ENCODE measurements at places on chromosomes 12 and 14.
A peak's percentile ranks its signal among the peaks of the same experiment; 100 is the strongest.

DNA sequence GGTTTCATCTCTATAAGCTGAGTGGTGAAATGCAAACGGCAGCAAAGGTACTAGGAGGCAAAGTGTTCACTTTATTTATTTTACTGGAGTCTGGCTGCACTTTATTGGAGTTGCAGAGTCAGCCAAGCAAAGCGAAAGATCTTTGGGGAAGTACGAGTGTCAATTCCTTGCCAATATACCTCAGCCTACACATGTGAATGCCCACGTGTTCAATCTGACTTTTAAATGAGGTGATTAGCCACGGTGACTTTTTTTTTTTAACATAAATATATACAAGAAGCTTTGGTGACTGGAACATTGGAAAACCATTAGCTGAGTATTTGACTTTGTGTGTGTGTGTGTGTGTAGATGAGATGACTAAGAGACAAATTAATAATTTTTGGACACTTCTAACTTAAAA is 178.8 kb downstream of the NTS start:
- no peak for DNase-seq

- peak; percentile 25 for DNase-seq
These were observed 31.7 kb upstream of the GPRC5A start for GRCh38 chr12:12859690-12860089.

DNA sequence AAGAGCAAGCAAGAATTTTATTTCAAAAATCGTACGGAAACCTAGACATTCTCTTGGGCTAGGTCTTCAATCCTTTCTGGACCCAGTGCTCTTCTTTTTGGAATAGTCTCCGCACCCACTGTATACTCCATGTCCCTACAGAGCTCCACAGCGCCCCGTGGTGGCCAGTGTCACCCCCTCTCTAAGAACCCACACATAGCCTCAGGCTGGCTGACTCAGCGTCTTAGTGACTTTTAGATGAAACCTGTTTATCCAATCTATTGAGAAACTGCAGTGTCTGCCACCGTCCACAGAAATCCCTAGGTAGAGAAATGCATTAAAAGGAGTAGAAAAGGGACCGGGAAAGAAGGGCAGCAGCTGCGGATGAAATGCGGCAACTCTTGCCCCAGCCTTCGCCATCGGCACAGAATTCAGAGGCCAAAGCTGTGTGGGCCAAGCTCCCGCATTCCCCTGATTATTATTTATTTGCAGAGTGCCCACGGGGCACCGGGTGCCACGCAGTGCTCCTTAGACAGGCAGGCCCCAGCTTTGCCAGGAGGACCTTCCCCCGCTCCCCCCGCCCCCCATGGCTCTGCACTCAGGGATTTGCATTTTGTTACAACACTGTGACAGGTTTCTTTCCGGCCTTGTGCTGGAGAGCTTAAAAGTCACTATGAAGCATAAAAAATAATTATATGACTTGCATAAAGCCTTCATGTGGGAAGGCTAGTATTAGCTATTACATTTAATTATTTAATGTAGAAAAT is 170.1 kb upstream of the FKBP4 start:
- DNase-seq: no peak

DNA sequence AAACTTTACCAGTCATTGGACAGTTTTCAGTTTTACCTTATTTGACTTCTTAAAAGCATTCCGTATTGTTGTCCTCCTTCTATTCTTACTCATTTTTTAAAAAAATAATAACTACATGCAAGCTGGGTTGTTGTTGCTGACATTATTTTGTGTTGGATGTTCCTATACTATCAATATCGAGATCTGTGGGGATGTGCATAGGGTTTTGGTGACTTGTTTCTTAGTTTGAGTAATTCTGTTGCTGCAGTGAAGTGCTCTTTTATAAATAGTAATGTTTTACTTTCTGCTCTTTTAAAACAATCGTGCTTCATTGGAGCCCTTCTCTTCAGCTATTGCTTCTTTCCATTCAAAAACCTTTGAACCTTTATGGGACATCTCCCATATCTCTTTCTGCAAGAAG is 79.4 kb downstream of the METTL25 start:
- DNase-seq: no peak

DNA sequence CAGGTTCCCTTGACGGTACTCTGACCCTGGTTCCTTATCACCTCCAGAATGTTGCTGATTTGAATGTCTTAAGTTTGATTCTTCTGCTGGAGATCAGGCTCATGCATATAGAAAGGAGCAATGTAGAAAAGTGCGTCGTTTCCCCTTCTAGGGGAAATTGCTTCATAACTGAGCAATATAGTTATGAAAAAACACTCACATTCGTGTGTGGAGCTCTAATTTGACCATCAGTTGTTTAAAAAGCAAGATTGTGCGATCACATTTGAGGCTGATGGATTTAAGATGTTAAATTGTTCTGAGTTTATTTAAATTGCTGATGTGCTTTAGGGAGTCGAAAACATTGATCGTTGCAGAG is 19.2 kb downstream of the PELI2 start:
- no peak for DNase-seq

DNA sequence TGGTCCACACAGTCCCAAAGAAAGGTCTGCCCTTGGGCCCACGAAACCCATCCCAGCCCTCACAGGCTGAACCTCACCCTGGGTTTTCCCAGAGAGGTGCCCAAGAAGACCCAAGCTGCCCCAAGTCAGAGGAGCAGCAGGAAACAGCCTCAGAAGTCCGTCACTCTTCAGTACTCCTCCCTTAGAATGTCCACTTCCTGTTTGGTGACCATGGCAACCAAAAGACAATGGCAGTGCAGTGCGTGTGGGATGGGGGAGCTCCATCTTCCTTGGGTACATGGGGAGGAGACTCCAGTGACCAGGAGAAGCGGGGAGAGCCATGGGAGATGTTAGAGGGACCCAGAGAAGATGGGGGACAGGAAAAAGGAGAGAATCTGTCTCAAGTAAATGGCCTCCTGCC is 11.3 kb downstream of the SELPLG start:
- DNase-seq: no peak

DNA sequence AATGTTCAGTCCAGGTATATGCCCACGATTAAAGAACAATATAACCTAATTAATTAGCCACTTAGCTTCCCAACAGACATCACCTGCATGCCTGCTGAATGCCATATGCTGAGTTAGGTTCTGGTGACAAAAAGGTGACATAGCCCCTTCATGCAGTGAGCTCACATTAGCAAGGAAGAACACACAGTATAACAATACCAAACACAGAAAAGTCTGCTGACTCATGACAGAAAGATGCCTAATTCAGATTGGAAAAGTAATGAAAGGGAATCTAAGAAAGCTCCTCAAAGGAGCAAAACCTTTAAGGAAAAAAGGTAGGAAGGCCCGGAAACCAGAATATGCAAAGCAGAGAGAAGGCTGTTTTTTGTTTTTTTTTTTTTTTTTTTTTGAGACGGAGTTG is 59.0 kb downstream of the FERMT2 start:
- DNase-seq: no peak

DNA sequence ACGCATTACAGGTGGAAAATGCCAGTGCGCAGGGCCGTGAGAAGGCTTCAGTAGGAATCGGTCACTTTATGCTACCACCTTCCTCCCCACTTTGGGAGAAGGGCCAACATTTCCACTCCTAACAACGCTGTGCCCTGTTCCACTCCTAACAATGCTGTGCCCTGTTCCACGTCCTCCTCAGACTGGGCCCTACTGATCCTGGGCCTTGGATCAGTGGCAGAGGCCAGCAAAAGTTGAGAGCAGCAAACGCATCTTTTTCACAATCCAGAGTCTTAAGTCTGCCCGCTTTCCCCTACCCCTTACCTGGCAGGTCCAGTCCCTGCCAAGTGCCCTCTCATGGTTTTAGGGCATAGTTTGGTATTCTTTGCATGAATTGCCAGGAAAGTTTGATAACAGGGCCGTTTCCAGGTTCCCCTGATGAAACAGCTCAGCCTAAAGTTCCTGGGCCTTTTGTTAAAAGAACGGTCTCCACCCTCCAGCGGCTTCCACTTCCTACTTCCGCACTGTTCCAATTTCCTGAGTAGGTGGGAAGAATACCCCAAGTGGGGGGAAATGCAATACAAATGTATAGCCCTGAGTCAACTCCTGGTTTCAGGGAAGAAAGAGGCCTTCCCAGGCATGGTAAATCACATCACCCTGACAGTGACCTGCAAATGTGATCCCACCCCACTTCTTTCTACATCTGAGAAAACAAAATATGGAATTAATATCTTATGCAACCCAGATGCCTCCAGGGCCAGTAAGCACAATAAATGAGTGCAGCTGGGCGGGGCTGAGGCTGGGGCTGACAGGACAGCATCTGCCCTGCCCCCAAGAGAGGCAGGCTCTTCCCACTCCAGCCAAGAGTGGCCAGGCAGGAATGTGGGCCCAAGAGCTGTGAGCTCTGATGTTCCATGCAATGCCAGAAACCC is 15.0 kb downstream of the KCTD10 start:
- DNase-seq: no peak

DNA sequence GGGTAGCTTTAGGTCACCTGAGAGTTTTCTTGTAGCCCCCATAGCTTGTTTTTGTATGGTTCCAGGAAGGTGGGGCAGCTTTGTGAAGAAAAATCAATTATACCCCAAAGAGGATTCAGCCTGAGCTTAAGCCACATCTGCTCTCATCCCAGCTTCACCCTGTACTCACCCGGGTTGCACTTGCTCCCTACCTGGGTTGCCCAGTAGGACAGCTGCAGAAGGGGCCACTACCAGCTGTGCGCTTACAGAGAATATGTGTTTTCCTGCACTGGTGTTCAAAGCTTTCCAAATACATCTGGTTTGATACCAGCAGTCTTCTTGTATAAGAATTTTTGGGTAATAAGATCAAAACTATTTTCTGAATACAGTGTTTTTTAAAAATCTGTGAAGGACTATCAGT is 3.0 kb upstream of the SLC38A1 start:
- DNase-seq: no peak

DNA sequence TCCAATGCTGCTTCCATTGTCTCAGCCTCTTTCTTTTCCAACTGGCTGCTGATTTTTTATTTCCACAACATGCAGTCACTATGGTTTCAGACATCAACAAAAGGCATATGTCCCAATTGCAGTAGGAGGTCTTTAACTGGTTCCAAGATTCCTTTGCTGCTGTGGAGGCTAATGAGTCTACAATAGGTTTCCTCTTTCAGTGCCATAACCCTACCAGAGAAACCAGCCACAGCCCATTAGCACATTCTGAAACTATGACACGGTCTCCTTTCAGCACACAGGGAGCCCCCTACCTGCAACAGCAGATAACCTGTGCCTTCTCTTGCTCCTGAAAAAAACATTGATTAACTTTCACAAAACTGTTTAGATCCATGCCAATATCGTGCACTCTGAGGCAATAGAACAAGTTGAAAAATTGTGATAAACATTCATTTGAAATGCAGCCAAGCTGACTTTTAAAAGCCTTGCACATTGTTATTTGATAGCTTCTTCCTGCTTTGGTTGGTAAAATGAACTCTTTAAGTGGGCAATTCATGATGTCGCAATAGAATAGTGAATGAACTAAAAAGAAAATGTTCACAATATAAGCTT is 32.4 kb downstream of the PLEKHG7 start:
- DNase-seq: peak; percentile 46
